ENCODE measurements at places on chromosomes 3 and 15.

DNA sequence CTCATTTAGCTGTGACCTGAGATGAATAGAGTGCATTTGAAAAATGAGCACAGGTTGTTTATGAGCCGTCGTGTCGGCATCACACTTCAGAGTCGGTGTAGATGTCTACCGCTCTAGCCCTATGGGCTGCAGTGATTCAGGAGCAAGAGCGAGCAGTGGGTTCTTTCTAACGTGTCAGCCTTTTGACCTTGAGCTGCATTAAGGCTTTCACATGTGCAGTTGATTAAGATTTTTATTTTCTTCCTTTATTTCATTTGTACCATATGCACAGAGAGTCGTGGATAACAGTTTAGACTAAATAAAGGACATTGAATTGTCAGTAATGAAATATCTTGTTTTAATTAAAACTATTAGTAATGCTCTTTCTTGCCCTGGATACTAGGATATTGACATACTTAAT lies 368.2 kb downstream of the PTPRG start:
- DNase-seq, result no peak

DNA sequence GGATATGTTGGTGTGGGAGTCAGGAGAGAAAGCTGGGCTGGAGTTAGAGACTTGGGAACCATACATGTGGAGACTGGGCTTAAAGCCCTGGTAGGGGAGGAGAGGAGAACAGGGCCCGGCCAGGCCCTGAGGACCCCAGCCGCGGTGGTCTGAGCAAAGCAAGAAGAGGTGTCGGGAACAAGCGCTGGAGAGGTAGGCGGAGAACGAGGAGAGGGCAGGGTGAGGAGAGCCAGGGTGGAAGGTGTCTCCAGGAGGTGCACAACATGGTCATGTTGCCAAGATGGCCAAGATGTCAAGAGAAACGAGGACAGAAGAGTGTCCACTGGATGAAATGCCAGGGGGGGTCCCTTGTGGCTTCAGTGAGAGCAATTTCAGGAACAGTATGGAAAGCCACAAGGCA lies 5.5 kb downstream of the CHAC1 start:
- no peak for DNase-seq

- no peak for DNase-seq
Observed at GRCh38 chr3:112116748-112117186, 16.3 kb downstream of the GCSAM start.

- DNase-seq, result no peak
Observed at GRCh38 chr15:67836955-67837354, 2.9 kb downstream of the RNU6-1 start.

- DNase-seq, result no peak
Observed at GRCh38 chr3:113981803-113982202, 34.0 kb downstream of the ZDHHC23 start.

DNA sequence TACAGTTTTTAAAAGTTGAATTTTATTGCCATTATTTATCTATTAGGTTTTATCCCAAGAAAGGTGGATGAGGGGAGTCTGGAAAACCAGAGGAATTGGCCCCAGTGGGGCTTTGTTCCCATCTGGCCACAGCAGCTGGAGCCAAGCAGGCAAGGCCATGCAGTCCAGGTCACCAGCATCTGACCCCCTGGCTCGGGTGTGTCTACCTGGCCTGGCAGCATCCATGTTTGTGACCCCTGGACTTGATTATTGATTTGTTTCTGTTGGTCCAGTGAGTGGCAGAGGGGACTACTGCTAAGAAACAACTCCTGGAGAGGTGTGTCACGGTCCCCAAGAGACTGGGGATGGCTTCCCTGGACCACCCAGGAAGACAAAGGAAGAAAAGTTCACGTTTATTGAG lies 111.1 kb downstream of the NUP210 start:
- DNase-seq, result no peak

DNA sequence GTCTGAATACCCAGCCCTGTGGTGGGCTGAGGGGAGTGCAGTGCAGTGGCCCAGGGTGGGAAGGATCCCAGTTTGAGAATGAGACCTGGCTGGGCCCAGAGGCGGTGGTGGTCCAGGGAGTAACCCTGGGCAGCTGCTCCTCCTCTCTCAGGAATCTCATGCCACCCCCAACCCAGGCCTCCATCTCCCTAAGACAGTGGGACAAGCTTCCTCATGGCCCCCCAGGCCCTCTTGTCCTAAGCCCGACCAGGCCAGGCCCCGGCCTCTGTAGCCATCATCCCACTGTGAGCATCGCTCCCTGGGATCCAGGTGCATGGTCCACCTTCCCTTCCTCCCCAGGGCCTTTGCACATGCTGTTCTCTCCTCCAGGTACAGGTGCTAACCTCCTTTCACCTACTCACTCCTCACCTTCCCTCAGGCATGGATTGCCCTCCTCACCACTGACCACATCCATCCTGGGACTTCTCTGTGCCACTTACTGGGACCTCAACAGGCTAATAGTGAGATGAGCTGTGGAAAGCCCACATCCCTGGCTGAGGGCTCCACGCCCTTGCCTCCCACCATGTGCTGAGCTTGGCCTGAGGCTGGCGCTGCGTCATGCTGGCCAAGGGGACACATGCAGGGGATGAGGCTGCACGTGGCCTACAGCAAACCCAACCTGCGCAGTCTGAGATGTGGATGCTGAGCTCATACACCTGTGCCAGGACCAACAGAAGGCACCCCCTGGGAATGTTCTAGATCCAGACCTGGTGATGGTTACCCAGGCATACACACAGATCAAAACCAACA lies 9.9 kb downstream of the CHDH start:
- no peak for DNase-seq

DNA sequence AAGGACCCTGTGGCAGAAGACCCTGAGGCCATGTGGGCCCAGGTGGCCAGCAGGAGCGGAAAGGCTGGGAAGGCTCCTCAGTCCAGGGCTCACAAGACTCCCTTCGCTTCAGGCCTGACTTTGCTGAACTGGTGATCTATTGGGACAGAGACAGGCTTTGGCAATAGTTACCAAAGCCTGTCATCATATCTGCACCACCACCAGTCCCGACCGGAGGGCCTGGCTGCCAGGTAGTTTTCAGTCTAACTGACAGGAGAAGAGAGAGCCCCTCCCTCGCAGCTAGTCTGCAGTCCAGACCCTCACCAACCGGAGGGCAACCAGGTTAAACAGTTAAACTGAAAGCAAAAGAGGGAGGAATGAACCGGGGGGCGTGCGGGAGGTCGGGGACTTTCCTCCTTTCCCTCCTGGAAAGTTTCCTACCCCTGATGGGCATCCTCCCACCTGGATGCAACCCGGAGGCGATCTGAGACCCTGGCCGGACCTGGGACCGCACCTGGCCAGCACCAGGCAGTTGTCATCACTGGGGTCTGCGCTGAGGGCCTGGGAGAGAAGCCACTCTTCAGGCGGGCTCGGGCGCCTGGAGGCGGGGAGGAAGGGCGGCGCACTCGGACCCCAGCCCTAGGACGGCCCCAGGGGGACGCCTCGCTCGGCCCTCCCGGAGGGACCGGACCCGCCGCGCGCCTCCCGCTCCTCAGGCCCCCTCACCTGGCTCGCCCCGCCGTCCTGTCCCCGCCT lies 435 bp downstream of the RAB27A start:
- DNase-seq, result no peak

DNA sequence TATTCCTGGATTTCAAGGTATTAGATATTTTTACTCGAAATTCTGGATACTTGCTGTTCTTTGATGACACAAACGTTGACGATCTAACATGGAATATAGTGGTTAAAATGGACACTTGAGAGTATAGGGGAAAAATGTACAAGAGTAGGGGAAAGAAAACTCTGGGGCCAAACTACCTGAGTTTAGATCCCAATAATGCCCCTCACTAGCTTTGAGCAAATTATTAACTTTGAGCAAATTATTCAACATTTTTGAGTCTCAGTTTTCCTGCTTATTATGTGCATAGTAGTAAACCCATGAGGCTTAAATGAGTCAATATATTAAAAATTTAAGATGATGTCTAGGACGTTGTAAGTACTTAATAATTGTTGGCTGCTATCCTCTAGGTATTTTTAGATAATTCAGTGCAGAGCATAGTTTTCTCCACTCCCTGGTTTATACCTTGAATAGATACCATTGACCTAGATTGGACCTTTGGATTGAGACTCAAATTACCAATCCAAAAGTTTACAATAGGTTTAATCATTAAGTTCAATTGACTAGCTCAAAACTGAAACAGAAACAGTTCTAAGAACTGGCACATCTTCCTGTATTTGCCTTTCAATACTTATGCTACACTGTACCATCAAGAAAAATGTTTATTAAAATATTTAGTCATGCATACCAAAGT lies 4.5 kb downstream of the ADGRG7 start:
- no peak for DNase-seq

DNA sequence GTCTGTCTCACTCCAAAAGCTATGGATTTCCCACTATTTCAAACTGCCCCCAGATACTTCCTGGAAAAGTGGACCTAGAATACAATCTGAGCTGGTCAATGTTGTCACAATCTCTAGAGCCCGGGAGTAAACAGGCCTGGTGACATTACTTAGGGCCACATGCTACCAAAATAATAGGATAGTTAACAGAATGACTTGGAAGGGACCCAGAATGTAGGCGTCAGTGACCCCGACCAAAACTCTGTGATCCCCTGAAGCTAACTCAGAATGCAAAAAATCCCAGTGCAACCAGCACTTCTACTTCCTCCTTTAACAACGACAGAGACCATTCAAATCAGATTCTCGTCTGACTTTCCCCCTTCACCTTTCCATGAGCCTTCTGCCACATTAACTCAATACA lies 51.5 kb upstream of the CDV3 start:
- DNase-seq, result no peak

DNA sequence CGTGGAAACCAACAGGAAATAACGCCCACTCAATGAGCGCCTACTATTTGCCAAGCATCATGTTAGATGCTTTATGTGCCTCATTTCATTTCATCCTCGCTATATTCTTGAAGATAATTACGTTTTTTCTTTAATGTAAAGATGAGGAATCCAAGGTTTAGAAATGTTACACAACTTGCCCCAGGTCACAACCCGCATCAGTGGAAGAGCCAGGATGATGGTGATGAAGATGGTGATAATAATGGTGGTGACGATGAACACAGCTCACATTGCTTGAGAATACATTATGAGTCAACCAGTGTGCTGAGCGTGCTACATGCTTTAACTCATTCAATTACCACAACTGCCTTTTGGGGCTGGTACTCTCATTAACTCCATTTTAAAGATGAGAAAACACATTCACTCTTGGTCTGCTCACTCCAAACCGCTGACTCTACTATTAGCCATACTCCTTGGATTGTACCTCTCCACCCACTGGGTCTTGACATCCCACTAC lies 21.5 kb upstream of the MYO1E start:
- no peak for DNase-seq

- DNase-seq, result no peak
Observed at GRCh38 chr3:185691622-185692021, 105.5 kb downstream of the SENP2 start.

GRCh38 chr15:101105059-101105891 lies 146.6 kb downstream of the CHSY1 start:
- DNase-seq, result no peak

DNA sequence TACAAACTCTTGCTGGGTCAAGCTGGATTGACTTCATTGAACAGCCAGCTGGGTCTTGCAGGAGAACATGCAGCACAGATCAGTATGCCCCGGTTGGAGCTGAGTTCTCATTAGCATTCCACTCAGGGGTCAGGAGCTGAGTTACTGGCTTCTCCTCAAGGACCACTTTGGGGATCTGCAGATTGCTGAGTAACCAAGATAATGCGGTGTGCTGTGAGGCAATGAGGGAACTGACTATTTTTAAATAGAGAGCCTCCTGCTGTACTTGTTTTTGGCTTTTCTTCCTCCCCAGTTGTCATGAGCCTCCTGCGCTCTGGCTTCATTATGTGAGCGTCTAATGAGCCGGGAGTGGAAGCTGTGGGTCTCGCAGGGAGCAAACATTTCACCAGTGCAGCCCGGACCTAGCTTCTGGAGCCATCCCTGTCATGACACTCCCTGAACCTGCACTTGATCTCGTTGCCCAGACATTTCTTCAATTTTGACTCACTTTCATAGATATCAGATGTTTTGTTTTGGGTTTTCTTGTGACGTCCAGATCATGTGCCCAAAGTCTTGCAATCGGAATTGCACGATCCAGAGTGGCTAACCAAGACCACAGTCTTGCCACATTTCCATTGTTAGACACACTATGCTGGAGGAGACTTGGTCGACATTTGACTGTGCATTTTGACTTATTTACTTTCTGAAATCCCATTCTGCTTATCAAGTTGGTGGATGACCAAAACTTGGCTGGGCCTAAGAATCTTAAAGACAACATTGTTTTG lies 327.2 kb downstream of the LRTM1 start:
- DNase-seq, result no peak

DNA sequence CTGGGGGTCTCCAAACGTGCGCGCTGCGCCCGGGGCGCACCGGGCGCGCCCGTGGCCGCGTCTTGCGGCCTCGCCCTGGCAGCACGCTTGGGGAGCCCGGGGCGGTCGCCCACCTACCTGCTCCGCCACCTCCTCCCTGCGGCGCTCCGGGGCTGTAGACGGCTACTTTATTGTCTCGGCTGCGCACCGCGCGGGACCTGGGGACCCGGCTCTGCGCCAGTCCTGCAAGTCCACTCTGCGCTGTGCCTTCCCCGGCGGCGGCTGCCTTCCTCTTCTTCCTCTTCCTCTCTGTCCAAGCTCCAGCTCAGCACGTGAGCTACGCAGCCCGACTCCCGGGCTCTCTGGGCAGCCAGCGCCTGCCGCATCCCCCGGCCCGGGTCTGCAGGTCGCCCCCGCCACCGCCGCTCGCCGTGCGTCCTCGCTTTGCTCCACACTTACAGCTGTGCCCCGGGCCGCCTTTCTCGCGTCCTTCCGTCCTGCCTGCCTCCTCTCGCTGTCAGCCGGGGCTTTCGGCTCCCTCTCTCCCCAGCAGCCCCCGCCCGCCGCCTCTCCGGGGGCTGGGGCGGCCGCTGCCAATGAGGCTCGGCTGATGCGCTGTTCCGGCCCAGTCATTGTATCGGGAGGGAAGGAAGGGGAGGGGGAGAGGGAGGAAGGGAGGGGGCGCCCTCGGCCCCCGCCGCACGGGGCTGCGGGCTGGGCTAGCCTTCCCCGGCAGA lies 156.4 kb upstream of the FRMD4B start:
- no peak for DNase-seq

GRCh38 chr15:68373028-68373427 lies 58.9 kb downstream of the ITGA11 start:
- no peak for DNase-seq

- DNase-seq, result no peak
Observed at GRCh38 chr3:45510519-45510918, 84.0 kb upstream of the LIMD1 start.

DNA sequence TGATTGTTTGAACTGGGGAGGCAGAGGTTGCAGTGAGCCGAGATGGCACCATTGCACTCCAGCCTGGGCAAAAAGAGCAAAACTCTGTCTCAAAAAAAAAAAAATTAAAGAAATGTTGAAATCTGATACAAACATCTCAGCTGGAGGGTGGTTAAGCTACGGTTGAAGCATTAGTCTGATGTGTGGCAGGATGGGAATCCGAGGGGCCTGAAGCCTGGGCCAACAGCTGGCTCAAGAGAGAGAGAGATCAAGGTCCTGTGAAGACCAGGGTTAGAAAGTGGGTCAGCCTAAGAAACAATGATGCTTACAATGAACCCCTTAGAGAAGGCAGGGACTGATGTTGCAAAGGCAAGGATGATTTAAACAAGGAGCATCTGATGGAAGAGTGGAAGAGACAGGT lies 69.8 kb downstream of the CD200R1L start:
- no peak for DNase-seq

Data from effector CD8-positive, alpha-beta T cell (primary cell).